ENCODE measurements at places on chromosomes 4 and X. TPM values are rescaled to one million over a fixed set of nuclear protein-coding genes. Genes with fewer than 3 reads are reported as not detected.

The MAGT1 gene
- 47.3 TPM for total RNA-seq

The CACNA1F gene
- total RNA-seq = 0.32 TPM

GRCh38 chr4:129916991-129917390 lies 821.0 kb downstream of the C4orf33 start:
- no peak for DNase-seq
- H3K4me1 ChIP-seq = no peaks in the 10 kb centered on the region
- H3K36me3 ChIP-seq = no peaks in the 10 kb centered on the region
- no peak overlapping the region for H3K27ac ChIP-seq

GRCh38 chr4:132101526-132101925 lies 1047.6 kb upstream of the PCDH10 start:
- H3K36me3 ChIP-seq = no peaks in the 10 kb centered on the region
- no peak overlapping the region for H3K4me3 ChIP-seq
- no peak overlapping the region for H3K27ac ChIP-seq
- no peaks in the 10 kb centered on the region for H3K4me1 ChIP-seq
- no peak for DNase-seq
- H3K27me3 ChIP-seq = no peaks in the 10 kb centered on the region

DNA sequence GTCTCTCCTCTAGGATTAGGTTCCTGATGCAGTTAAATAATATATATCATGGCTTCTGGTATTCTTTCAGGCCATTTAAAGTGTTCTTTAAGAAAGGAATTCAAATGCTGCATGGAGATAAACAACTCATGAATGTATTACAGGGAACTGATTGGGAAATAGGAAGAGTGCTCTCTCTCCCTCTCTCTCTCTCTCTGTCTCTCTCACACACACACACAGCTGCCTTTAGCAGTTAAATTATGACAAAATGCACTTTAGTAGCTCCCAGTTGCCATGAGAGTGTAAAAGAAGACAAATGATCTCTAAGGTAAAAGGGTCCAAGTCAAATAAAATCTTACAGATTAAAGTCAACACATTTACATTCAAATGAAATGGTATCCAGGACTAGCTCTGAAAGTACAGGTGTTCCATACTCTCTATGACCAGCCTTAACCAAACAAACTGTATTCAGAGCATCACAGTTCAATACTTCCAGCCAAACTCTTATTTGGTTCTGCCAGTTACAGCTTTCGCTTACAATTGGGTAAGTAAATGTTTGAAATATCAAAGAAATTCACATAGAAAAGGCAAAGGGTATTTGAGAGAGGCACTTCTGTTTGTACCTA lies 94.7 kb upstream of the CXXC4 start:
- peak overlapping the region; percentile 27 for H3K27ac ChIP-seq
- no peaks in the 10 kb centered on the region for H3K27me3 ChIP-seq
- no peak overlapping the region for H3K4me3 ChIP-seq
- no peaks in the 10 kb centered on the region for H3K36me3 ChIP-seq

DNA sequence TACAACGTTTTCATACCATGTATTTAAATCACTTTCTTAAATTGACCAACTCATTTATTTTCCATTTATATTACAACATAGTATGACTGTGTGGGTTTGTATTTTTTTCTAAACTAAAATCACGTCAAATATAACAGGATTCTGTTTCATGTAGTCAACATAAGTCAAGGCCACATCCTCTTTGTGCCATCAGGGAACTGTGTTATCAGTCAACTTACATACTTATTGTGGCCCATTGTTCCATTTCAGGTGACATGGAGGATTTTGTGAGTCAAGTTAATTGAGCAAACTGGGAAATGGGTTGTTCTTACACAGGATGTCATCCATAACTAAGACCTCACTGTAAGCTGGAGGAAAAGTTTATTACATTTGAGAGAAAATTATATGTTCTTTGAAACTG lies 35.9 kb downstream of the STK26 start:
- H3K4me3 ChIP-seq = no peak overlapping the region
- no peaks in the 10 kb centered on the region for H3K27me3 ChIP-seq
- H3K36me3 ChIP-seq = peaks cover 7% of the 10 kb centered on the region
- peaks cover 15% of the 10 kb centered on the region for H3K4me1 ChIP-seq

- no peak overlapping the region for H3K4me3 ChIP-seq
- DNase-seq = no peak
- peaks cover 23% of the 10 kb centered on the region for H3K4me1 ChIP-seq
- H3K27ac ChIP-seq = peak overlapping the region; percentile 63
- H3K27me3 ChIP-seq = no peaks in the 10 kb centered on the region
Observed at GRCh38 chr4:86586160-86586572, 7.9 kb upstream of the PTPN13 start.

- no peaks in the 10 kb centered on the region for H3K27me3 ChIP-seq
- H3K4me3 ChIP-seq = no peak overlapping the region
- no peaks in the 10 kb centered on the region for H3K4me1 ChIP-seq
- DNase-seq = no peak
Observed at GRCh38 chrX:150602743-150603142, 34.3 kb downstream of the MTM1 start.

- H3K27ac ChIP-seq = no peak overlapping the region
- DNase-seq = no peak
- no peaks in the 10 kb centered on the region for H3K36me3 ChIP-seq
- no peak overlapping the region for H3K4me3 ChIP-seq
- H3K27me3 ChIP-seq = no peaks in the 10 kb centered on the region
Observed at GRCh38 chrX:79036157-79036880, 91.1 kb downstream of the P2RY10 start.

GRCh38 chr4:5973033-5973432 lies 45.2 kb downstream of the C4orf50 start:
- H3K4me3 ChIP-seq = no peak overlapping the region
- H3K4me1 ChIP-seq = no peaks in the 10 kb centered on the region
- peaks cover 36% of the 10 kb centered on the region for H3K27me3 ChIP-seq
- DNase-seq = no peak
